CD4-positive, alpha-beta T cell treated with Interleukin-21 for 1 hour (primary cell): ENCODE measurements at places on chromosomes 2 and 18.

- no peak for DNase-seq
Measured at GRCh38 chr2:105194022-105194675, 47.4 kb upstream of the GPR45 start.

GRCh38 chr2:126792186-126792585, 106.5 kb upstream of the TEX51 start:
- DNase-seq: no peak

GRCh38 chr2:79981316-79981715, 323.2 kb downstream of the LRRTM1 start:
- DNase-seq: no peak

DNA sequence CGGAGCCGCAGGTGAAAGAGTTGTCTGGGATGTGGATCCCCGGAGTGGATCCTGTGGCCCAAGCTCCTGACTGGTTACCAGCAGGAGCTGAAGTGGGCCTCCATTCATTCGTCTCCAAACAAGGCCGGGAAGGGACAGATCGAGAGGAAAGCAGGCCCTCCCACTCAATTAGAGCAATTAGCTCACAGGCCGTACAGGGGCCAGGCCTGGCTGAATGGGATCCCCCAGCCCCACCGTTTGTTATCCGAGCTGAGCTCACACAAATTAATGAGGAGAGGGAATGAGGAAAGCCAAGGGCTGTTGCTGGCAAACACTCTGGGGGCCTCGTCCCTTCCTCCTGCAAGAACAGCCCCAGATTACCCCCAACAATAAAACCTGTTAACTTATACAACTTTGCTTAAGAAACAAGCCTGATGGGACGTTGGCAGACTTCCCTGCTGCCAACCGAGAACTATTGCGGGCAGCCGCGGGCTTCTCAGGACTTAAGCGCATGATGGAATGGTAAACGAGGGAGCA, 338.0 kb downstream of the BCL11A start:
- DNase-seq: no peak

GRCh38 chr2:172244419-172245130, 141.9 kb upstream of the DLX2 start:
- no peak for DNase-seq

DNA sequence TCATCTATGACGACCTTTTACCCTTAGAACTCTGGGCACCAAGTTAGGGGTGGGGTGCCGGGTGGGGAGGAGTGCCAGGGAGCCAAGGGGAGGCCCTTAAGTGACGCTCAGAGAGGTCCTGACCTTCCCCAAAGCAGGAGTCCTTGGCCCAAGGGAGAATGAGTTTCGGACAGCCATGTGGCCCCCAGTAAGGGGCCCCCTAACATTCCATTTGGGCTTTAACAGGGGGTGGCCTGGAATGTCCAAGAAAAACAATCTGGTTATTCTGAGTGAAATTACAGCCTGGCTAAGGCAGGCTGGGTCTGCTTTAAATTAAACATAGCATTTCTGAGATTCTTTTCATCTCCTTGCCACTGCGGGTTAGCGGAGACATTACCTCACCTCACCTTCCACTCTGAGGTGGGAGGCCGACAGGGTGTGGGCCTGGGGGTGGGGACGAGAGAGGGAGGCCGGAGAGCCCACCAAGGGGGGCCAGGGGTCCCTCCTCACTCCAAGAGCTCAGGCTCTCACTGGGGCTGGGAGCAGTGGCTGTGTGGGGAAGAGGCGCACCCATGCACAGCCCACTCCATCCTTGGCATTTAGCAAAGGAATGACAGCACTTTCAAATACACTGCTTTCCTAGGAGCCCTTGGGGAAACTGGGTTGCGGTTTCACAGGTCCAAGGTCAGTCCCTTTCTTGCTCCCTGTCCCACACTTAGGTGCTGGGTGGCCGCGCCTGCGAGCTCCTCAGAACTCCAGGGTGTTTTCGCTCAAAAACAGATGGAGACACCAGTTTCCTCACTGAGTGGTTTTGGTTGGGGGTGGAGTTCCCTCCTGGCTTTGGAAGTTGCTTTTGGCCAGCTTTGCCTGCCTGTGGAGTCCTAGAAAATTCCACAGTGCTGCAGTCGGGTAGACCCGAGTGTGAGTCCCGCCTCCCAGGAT, 107.4 kb downstream of the POLR1A start:
- no peak for DNase-seq

DNA sequence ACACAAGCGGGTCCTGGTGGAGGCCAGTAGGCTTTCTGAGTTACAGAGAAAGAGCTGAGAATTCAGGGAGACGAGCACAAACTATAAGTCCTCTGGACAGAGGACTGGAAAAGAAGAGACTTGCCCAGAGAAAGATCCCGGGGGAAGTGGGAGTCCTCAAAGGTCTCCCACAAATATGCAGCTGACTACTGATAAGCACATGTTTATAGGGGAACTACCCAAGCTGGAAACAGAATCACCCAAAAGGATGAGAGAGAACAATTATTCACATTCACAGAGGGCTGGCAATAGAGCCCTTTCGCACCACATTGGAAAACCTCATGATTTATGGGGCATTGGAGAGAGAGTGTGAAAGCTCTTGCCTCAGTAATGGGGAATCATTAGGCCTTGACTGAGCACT, 337.6 kb downstream of the IRS1 start:
- DNase-seq: no peak

- DNase-seq: no peak
Measured at GRCh38 chr2:185456517-185456916, 282.1 kb upstream of the FSIP2 start.

- DNase-seq: no peak
Measured at GRCh38 chr2:49110571-49110970, 43.7 kb downstream of the FSHR start.

GRCh38 chr2:201978333-201978732, 55.3 kb upstream of the FZD7 start:
- DNase-seq: no peak

- DNase-seq: no peak
Measured at GRCh38 chr2:144753416-144753815, 233.5 kb upstream of the ZEB2 start.

DNA sequence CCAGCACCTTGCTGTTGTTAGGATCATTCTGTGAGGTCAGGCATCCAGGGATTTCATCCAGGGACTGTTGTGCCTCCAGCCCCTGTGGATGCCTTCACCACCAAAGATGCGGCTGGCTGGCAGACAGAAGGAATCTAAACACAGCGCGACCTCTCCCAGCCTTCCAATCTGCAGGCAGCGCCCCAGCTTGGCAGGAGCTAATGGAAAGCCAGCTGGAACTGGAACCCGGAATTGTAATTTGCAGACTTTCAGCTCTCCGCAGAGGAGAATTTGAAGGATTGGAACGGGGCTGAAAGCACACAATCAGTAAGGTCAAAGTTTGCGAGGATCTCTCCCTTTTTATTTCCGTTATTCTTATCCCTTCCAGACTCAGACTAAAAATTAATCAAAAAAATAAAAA, 127.8 kb downstream of the TRIB2 start:
- DNase-seq: no peak

GRCh38 chr2:24877067-24877466, 43.0 kb downstream of the ADCY3 start:
- DNase-seq: no peak

- no peak for DNase-seq
Measured at GRCh38 chr18:68848242-68848641, 50.4 kb downstream of the CCDC102B start.

DNA sequence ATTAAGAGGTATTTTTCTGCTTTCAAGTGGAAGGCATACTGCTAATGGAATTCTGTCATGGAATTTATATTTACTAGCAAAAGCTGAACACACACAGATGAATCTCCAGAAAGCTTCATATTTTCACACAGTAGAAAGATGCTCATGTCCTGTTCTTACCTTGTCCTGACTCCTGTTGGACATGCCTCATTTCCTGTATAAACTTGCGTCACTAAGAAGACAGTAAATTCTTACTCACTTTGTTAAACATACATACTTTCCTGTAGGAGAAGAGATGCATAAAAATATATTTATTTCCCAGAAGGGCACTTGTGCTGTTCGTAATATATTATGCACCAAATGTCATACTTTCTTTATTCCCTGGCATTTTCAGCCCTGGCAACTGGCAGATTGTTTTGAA, 238.3 kb upstream of the RASGRP3 start:
- DNase-seq: no peak

DNA sequence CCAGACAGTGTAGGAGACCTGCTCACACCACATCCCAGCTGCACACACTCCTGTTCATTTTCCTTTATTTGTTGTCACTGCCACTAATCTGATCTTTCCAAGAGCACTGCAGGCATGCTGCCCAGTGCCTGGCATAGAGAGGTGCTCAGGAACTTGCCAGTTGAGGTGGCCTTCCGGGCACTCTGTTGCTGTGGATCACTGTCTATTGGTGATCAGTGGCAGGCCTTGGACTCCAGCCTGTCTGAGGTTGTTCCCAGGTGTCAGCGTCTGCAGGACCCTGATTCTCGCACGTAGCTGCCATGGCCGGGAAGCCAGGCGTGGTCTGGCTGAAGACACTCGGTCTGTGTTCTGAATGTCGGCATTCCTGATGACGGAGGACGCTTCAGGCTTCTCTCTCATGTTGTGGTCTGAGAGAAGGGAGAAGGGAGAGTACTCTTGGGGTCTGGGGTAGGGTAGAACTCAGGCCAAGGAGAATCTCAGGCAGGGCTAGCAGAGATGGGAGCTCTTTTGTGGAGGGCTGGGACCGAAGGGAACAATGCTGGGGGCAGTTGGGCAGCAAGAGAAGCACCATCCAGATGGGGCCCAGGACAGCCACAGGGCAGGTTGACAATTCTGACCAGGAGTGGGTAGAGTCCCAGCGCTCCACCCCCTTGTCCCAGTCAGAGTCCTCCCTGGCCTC, 240.9 kb downstream of the MYCN start:
- no peak for DNase-seq

- peak; percentile 75 for DNase-seq
Measured at GRCh38 chr2:96241900-96242611, 23.7 kb downstream of the TMEM127 start.

DNA sequence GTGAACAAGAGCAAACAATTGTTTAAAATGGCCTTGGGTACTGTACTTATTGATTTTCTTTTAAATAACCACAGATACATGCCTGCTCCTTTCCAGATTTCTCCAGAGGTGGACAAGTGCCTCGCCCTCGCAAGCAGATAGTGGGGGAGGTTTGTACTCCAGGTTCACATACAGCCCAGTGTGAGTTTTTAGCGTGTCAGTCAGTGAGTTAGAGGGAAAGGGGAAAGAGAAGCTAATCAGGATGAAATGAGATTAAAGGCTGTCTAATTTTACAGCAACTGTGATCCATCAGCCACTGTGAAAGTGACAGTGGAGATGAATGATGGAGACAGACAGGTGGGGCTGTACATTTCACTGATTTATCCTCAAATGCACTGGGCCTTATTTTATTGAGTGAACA, 74.7 kb downstream of the KLHL14 start:
- DNase-seq: no peak

- DNase-seq: no peak
Measured at GRCh38 chr18:41096504-41096903, 858.5 kb upstream of the PIK3C3 start.

- no peak for DNase-seq
Measured at GRCh38 chr18:67790527-67790926, 274.0 kb upstream of the DSEL start.

DNA sequence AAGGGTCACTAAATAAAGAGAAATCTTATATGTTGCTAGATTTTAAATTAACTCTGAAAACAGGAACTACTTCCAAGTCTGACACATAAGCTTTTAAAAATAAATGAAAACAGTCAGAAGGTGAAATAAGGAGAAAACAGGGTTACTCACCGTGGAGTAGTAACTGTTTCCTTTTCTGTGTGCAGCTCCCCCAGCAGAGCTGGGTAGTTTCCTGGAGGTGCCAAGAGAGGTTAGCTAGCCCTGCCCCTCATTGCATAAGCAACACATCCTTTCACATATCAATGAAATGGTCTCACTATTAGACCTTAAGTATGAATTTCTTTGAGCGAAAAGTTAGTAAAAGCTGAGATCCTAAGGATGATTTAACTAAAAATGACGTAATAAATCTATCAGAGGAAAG, 54.0 kb upstream of the GPR75 start:
- peak; percentile 7 for DNase-seq

DNA sequence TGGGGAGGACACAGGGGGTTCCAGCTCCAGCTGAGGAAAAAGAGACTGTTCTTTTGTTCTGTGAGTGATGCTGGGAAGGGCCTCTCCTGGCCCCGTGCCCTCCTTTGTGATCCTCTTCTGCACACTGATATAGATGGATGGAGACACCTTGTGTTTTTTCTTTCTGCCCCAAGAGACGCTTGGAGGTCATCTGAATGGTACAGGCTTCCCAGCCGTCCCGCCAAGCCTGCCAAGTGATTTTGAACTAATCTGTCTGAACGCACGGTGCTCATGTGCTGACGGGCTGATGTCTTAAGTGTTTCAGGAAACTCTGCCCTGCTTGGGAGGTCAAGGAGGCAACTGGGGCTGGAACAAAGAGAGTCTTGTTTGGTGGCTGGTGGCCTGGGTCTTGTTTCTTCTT, 57.5 kb downstream of the KIF5C start:
- DNase-seq: no peak

- no peak for DNase-seq
Measured at GRCh38 chr2:206257350-206257749, 17.1 kb upstream of the ZDBF2 start.

DNA sequence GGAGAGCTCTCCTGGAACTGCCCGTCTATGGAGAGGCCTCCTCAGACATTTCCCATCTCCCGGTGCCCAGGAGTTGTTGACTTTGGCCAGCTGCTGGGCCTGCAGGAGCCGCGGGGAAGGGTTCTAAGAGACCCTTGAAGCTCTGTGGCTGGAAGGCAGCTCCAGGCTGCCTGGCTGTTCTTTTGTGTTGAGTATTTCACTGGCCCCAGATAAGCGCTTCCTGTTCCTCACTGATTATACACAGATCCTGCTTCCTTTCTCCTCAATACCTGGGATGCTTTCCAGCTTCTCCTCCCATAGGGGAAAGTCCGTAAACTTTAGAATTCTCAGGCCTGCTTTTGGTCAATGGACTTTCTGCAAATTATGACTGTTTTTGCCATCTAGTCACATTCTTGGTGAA, 57.8 kb downstream of the TGOLN2 start:
- DNase-seq: no peak

DNA sequence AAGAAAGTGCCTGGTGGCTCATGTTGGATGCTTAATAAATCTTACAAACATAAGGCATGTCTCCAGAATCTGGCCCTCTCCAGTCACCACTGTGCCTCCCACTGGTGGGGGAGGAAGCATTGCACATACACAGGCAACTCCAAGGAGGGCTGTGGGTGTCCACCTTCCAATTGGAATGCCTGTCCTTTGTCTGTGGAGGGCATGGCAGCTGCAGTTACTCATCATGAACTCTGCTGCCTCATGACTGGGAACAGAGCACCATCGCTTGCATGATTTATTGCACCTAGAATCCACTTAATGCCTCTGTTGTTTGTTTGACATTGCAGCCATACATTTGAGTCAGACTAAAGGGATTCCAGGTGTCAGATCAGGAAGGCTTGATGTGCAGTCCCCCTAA, 278.9 kb downstream of the PRKCE start:
- DNase-seq: no peak
